Inflammatory macrophage treated with lipopolysaccharide for 1 hour (primary cell): ENCODE measurements at places on chromosomes 6 and 20.

GRCh38 chr6:27667657-27668441, 194.9 kb upstream of the ZNF184 start:
- no peak for DNase-seq

DNA sequence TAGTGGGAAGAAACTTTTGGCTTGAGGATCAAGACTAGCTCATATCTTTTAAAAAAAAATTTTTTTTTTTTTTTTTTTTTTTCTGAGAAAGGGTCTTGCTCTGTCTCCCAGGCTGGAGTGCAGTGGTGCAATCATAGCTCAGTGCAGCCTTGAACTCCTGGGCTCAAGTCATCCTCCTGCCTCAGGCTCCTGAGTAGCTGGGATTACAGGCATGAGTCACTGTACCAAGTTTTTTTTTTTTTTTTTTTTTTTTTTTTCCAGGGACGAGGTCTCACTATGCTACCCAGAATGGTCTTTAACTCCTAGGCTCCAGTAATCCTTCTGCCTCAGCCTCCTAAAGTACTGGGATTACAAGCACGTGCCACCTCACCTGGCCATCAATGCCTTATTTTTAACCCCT, 27.9 kb downstream of the GCLC start:
- DNase-seq = no peak

GRCh38 chr6:20416567-20417345, 15.1 kb downstream of the E2F3 start:
- DNase-seq = peak; percentile 57

GRCh38 chr20:8130840-8131526, 1.1 kb upstream of the PLCB1 start:
- DNase-seq = no peak

GRCh38 chr6:9412951-9413559, 977.7 kb upstream of the SLC35B3 start:
- DNase-seq = peak; percentile 8

GRCh38 chr6:46104209-46104608, 25.6 kb upstream of the ENPP4 start:
- no peak for DNase-seq

GRCh38 chr6:83303426-83303825, 110.3 kb downstream of the RWDD2A start:
- DNase-seq = no peak

GRCh38 chr6:38407192-38407591, 232.5 kb downstream of the BTBD9 start:
- DNase-seq = no peak

GRCh38 chr6:115890238-115890637, 170.5 kb downstream of the FRK start:
- DNase-seq = no peak

DNA sequence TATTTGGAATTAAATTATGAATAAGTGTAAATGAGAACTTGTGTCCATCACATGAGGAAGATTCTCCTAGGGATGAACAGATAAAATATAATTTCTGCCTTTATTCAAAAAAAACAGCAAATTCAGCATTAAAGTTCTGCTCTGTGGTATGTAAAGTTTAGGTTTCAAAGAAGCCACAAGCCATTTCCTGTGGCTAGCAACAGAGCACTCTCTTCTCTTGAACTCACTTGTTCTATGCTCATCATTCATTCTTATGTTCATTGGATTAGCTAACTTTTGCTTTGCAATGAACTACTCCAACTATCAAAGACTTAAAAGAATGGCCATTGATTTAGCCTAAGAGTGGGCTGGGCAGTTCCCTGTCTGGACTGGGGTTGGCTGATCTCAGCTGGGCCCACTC, 20.8 kb upstream of the SNRPB2 start:
- no peak for DNase-seq

DNA sequence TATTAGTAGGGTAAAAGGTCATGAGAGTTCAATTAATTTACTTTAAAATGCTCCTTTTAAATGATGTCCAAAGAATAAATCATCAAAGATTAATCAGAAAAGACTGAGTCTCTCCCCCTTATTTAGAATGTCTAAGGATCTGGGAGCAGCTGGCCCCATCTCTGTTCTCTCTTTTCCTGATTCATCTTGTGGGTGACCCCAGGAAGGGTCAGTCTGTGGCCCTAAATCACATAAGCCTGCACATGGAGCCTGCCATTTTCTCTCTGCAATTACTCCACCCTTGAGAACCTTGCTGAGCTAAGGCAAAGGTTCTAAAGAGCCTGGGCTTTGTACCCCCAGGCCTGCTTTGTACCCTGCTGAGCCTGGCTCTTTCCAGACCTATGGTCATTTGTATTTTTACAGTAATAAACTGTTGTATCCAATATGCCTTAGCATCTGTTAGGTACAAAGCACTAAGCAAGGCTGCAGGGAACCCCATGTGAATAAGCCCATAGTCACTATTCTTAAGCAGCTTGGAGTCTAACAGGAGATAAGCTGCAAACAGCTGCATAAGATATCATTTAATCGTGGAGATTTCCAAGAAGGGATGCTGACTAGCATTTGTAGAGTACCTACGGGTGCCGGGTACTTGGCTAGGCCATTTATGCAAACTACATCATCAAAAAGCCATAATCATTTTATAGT, 431.0 kb upstream of the MARCKS start:
- no peak for DNase-seq

GRCh38 chr6:44661221-44662008, 273.9 kb downstream of the CDC5L start:
- DNase-seq = no peak

- no peak for DNase-seq
Measured at GRCh38 chr6:139944976-139945375, 570.5 kb upstream of the CITED2 start.

DNA sequence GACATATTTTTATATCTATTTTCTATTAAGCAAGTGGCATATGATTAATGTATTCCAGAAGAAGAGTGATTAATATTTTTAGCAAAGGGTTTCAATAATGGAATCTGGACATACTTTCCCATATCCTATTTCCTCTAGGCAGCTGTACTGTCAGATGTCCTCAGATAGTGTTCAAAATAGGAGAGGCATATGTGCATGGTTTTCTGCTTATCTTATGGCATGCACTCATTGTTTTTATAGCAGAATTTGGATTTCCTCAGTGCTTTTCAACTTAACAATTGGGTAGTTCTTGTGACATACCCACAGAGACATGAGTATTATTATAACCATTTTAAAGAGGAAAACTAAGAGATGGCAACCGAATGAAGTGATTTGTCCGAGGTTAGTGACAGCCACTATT, 12.6 kb upstream of the SLC17A5 start:
- DNase-seq = no peak

GRCh38 chr6:136812174-136812573, 10.2 kb upstream of the PEX7 start:
- no peak for DNase-seq

GRCh38 chr20:50285376-50286173, 94.9 kb downstream of the CEBPB start:
- DNase-seq = no peak

GRCh38 chr20:19976595-19977372, 40.4 kb upstream of the NAA20 start:
- DNase-seq = no peak

- DNase-seq = peak; percentile 88
Measured at GRCh38 chr20:2206957-2207769, 88.6 kb upstream of the TGM3 start.

DNA sequence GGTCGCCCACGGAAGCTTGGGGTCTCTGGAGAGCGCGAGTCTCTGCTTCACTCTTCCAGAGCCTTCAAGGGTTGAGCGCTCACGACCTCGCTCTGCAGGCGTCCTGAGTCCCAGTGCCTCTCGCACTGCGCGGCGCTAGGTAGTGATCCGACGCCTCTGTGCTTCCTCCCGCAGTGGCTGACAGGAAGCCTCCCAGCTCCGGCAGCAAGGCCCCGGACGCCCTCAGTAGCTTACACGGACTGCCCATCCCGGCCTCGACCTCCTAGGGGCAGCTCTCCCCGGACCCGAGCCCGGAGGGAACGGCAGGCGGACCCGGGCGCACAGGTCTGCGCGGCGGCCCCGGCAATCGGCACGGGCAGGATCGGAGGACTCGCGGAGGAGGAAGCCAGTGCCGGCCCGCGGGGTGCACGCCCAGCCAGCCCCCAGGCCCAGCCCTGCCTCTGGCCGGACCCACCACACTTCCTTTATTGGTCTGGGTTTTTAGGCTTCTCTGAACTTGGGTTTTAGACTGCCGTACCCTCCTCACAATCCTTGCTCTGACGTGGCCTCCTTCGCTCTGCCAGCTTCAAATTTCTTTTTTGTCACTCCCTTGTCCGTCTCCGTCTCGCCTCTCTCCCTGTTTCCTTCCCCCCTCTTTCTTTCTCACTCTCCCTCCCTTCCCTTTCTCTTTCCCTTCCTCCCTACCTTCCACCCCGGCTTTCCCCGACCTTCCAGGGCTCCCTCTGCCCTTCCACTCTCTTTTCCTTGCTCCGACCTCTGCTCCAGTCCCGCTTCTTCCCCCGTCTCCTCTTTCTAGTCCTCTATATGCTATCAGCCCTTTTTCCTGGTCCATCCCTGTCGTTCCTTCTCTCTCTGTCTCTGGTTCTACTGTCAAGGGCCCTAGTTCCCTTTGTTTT, 9.1 kb downstream of the PAX1 start:
- no peak for DNase-seq

DNA sequence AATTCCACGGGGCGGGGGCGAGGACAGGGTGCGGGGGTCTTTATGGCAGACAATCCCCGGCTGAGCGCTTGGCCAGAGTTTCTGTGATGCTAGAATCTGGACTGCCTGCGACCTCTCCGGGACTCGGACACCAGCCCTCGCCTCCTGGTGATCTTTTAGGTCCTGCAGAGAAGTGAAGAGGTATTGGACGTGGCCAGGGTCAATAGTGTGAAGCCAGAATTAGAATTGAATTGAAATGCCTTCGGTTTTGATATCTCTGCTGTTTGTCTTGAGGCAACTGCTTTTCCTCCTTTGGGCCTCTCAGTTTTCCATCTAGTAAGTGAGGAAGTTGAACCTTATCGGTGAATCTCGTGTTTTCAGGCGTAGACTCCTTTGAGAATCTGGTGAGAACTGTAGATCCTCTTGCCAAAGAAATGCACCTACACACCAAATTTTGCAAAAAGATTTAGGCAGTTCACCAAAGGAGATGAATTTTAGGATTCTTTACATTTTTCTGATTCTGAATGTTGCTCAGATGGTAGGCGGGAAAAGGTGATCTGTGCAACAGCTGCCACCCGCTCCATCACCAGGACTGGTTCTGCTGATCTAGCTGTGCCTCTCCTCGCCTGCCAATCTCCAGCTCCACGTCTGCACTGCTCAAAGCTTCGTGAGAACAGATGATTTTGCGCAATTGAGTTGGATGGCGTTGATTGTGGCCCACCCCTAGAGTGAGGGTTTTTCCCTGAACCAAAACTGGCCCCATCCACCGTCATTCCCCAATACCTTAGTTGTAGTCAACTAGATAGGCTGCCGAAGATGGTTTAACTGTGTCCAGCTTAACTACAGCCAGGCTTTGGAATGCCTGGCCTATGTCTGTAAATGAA, 837 bp upstream of the OSER1 start:
- no peak for DNase-seq

- no peak for DNase-seq
Measured at GRCh38 chr20:49424536-49424935, 57.9 kb downstream of the KCNB1 start.

GRCh38 chr6:157541618-157542413, 160.8 kb downstream of the ZDHHC14 start:
- DNase-seq = no peak
